Central memory CD4-positive, alpha-beta T cell (primary cell): ENCODE measurements at places on chromosomes 12 and 14.

GRCh38 chr14:100680439-100681051, 46.1 kb upstream of the DLK1 start:
- DNase-seq = no peak

DNA sequence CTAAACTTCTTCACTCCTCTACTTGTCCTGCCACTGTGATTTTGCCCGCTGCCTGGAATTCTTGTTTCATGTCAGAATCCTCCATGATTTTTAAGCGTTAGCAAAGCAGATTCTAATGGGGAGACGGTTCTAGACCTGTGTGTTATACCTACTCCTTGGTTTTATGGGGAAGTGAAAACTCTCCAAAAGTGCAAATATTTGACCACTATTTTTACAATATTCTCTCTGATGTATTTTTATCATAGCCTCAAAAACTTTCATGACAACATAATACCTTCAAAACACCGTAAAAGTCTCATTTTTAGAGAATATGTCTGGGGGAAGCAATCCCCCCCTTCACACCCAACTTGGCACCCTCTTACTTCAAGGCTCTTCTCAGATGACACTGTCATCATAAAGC, 12.9 kb upstream of the KRAS start:
- no peak for DNase-seq

- DNase-seq = no peak
These were observed 721.7 kb downstream of the GALC start for GRCh38 chr14:87271331-87271730.

DNA sequence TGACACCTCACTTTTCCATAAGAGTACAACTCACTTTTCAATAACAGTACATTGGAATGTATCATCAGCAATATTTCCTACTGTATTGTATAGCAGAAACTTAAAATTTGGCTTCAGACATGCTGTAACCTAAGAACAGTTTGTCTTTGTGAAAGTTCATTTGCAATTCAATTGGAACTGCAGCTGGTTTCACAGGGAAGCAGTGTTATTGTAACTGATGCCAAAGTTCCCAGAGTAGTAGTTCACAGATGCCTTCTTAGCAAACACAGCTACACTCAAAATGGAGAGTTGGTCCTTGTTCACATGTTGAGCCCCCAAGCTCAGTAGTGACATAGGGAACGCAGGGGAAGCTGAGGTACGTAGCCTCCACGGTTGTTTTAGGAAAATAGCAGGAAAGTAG, 23.3 kb downstream of the PPP1R36 start:
- no peak for DNase-seq

DNA sequence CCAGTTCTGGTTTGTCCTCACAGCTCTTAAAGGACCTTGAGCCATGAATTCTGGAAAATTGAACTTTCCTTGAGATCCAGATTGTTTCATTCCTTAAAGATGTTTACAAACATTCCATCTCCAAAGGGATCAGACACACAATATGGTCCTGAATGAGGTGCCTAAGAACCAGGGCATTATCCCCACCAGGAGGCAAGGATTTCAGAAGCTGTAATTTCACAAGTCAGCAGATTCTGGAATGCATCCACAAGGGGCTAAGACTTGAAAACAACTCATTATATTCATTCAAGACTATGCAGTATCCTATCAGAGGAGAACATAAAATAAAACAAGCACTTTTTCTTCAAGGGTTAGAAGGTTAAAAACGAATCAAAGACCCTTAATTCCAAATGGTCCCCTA, 15.1 kb downstream of the KCNH5 start:
- DNase-seq = no peak

DNA sequence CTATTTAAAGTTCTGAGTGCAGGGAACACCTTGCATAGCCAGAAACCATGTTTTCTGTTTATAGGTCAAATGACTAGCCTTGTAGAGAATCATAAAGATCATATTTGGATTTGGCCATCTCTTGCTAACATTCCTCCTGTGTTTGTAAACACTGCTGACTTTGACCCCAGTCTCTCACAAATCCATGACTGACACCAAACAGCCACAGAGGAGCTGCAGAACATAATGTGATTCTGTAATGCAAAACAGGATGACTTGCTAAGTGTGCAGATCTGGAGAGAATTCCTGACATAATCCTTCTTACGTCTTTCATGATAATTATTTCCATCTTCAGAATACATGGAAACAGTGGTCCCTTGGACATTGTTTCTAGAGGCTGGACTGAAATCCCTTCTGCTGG, 211.8 kb downstream of the BMP4 start:
- no peak for DNase-seq

GRCh38 chr12:77179515-77179914, 114.1 kb upstream of the E2F7 start:
- DNase-seq = no peak

GRCh38 chr12:49377386-49377785, 10.1 kb downstream of the SPATS2 start:
- DNase-seq = no peak

DNA sequence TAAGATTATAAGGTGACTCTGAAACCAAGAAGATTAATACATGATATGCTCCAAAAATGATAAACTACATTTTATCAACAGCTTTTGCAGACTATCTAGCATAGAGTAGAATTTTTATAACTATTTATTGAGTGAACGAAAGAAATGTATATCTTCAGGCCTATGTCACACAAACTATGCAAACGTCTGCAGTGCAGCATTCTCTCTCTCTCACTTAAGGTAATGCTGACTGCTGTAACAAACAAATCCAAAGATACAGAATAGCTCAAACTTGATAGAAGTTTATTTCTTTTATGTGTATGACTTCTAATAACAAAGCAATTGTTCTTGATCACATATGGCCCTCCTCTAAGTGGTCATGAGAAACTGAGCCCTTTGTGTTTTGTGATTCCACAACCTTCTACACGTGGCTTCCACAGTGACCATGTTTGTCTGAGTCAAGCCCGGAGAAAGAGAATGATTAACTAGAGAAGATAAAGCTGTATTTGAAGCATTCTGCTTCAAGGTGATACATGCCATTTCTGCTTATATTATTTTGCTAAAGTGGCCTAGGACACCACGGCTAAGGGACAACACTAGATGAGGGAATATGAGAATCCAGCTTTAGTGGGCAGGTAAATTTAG, 1352.7 kb upstream of the TMEM132C start:
- DNase-seq = no peak

DNA sequence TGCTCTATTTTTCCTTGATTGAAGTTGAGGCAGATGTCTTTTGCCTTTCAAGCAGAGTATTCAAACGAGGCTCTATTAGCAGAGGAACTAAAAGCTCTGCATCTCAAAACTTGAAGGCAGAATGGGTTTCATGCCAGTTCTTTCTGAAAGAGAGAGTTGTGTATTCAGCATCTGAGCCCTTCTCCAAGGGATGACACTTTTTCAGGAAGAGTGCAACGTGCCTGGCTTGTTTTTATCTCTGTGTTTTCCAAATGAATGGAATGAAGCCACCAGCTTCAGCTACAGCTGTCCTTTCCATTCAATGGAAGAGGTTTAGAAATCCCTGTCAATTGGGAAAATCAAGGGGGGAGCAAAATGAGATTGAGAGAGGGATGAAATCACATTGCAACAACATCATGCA, 14.6 kb downstream of the BEST3 start:
- no peak for DNase-seq

DNA sequence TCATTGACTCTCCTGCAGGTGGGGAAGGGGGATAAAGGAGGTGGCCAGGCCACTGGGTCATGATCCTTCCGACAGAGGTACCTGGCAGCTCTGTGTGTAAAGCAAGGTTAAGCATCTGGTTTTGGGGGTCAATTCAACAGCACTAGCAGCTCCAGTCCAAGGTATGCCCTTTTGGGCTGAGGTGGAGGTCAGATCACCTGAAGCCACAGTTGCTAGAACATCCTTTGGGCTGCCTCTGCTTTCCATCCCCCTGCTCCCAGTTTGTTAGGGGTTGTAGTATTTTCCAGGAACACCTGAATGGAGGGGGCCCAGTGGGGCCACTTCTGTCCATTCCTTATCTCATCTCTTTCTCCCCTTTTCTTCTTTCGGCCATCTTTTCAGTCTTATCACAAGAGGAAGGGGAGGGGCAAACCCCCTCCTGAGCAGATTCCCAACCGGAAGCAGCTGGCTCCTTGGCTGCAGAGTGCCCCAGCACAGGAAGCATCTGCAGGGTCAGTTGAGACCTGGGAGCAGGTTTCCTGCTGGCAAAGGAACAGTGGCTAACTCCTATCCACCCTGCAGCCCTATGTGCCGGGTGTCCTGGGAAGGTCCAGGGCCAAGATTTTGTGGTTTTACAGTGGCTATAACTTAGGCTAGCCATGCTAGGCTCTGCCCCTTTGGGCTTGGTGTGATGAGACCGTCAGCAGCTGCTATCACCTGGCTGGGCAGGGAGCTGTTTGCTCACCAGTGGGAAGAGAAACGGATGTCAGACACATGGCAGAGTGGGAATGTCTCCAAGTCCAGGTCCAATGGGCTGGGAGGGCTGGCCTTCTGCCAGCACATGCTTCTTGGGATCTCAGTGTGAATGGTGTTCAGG, 40.2 kb downstream of the SH2B3 start:
- no peak for DNase-seq

DNA sequence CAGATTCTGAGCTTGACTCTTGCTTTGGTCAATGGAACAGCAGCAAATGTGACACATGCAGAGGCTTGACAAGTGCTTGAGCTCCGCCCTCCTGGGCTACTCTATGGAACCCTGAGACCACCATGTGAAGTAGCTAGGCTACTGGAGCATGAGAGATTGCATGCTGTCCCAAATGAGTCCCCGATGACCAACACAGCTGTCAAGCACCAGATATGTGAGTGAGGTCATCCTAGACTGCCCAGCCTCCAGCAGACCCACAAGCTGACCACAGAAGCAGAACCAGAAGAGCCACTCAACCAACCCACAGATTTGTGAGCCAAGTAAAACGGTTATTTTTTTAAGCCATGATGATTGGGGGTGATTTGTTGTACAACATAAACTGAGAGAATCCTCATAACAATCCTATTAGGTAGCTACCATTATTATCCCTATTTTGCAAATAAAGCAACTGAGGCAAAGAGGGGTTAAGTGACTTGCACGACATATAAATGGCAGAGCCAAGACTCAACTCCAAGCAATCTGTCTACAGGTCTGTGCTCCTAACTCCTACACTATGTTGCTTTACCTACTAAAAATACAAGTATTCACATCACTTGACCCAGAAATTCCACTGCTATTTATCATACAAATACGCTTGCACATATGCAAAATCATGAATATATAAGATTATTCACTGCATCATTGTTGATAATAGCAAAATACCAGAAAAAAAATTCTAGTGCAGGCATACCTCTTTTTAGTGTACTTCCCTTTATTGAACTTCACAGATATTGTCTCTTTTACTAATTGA, 136.2 kb downstream of the NDUFA12 start:
- no peak for DNase-seq

- DNase-seq = no peak
These were observed 159.6 kb upstream of the RTL1 start for GRCh38 chr14:101063121-101063520.

DNA sequence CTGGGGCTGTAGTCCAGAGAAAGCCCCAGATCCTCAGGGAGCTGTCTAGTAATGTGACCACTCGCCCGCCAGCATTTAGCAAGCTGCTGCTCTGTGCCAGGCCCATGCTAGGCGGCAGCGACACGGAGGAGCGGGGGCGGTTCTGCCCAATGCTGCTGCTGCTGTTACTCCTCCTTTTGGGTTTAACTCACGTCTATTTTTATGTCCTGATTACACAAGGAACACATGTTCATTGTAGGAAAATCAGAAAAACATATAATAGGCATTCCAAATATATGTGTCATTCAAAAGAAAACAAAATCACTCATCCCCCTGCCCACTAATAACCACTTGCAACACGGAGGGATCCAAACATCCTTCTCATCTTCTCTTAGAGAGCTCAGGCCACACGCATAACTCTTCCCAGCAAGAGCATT, 30.4 kb downstream of the CCDC92 start:
- DNase-seq = no peak
